ENCODE measurements at places on chromosomes 5 and 9. TPM values are rescaled to one million over a fixed set of nuclear protein-coding genes. Genes with fewer than 3 reads are reported as not detected.

GRCh38 chr5:41575110-41575779 lies 64.8 kb upstream of the PLCXD3 start:
- no peaks in the 10 kb centered on the region for H3K27me3 ChIP-seq
- DNase-seq, result no peak

DNA sequence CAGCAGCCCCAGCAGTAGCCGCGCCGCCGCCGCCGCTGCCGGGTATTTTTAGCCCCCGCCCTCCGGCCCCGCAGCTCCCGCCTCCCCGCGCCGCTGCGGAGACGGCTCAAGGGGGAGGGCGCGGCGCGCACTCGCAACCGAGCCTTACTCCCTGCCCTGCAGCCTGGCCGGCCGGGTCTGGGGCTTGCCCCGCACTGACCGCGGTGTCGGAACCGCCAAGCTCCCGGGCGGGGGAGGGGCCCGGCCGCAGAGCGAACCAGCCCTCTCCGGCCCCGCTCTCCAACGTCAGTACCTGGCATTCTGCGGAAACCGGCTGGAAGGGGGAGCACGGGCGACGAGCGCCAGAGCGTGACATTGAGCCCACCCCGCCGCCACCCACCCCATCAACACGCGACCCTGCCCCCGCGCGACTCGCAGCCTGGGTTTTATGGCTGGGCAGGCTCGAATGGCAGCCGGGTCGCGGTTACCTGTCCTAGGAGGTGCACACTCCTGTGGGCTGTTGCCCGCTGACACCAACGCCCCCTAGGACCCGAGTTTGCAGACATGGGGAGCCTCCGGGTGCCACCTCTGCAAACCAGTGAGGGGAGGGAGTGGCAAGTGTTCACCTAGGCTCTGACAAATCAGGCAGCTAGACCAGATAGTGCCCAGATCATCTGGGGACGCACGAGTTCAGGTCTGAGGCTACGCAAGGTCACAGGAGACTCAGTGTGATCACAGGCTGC lies at the start of gene ACSL6:
ACSL6 (minus strand) TSS at position 37 of the 722 bp plus-strand sequence. CDS start 105 bp downstream, outside the sequence.
- no peak within 1 kb of the TSS for H3K27ac ChIP-seq
- no peaks in the 10 kb centered on the region for H3K36me3 ChIP-seq
- H3K27me3 ChIP-seq, result peaks cover 62% of the 10 kb centered on the region
- peak within 1 kb of the TSS; percentile 67 for H3K4me3 ChIP-seq
- DNase-seq, result no peak

DNA sequence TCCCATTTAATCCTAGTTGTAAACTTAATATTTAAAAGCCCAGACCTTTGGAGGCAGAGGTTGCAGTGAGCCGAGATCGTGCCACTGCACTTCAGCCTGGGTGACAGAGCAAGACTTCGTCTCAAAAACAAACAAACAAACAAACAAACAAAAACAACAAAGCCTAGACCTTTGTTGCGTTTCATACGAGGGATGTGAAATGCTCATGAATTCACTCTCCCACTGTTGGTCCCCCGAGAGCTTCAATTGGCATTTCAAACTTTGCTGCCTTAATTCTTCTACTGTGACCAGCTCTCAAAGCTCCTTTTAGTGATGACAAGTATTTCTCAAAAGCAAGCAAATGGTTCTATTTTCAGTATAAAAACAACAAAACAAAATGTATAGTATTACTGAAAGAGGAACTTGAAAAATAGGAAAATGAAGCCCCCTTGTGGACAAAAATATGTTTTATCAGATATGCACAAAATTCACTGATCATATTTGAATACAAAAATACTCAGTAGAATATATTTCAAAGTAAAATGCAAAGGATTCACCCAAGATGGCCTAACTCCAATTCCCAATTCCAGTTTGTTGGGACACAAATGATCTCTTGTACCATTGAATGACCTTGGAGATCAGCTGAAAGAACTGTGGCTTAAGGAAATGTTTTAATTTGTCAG lies 140.4 kb downstream of the ESM1 start:
- H3K4me1 ChIP-seq, result peaks cover 39% of the 10 kb centered on the region
- no peaks in the 10 kb centered on the region for H3K27me3 ChIP-seq
- no peak overlapping the region for H3K4me3 ChIP-seq
- DNase-seq, result no peak

PCDHB8 gene
- 2.8 TPM for total RNA-seq

SMIM32 gene
- 1.1 TPM for total RNA-seq

All from progenitor cell of endocrine pancreas (in vitro differentiated cells).